ENCODE measurements at places on chromosomes 7 and 10. TPM values are rescaled to one million over a fixed set of nuclear protein-coding genes. Genes with fewer than 3 reads are reported as not detected.

Gene PNLIP
- polyA plus RNA-seq, result not detected

Gene FAM20C
- 13.5 TPM for polyA plus RNA-seq

GRCh38 chr10:94760586-94761178 lies 1.8 kb upstream of the CYP2C19 start:
- DNase-seq, result no peak

DNA sequence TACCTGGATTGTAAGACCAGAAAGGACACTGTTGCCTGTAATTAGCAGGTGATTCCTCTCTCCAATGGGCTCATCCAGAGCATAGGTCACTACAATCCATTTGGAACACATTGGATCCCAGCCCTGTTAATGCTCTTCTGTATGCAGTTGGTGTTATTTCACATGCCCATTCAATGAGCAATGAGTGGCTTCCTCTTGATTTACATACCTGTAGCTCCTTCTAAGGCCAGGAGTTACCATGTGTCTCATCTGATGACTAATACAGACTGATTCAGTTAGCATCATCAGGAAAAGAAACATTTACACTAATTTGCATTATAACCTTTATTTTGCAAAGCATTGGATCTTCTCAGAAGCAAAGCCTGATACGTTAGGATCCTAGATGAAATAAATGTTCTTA lies 83.1 kb upstream of the NPVF start:
- no peak for DNase-seq

DNA sequence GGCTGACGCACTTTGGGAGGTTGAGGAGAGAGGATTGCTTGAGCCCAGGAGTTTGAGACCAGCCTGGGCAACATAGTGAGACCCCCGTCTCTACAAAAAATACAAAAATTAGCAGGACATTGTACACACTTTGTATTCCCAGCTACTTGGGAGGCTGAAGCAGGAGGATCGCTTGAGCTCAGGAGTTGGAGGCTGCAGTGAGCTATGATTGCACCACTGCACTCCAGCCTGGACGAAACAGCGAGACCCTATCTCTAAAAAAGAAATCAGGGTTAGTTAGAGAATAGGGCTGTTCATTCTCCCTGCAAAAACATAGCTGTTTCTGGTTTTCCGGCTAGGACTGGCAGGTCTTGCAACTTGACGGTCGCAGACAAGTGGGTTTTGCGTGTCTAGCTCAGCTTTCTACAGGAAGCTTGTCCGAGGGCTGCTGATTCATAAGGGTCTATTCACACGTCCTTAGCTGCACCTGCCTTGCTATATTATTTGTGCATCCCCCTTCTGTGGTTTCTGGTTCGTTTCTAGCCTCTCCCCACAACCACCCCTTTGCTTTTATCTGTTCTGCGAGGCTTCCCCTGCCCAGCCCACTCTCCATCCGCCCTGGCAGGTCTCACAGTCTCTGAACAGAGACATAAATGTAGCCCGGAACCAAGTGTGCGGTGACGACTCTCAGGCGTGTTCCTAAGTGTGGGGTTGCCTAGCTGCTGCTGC lies 10.7 kb downstream of the AMZ1 start:
- DNase-seq, result no peak
